ENCODE measurements at places on chromosomes 1 and 21. TPM values are rescaled to one million over a fixed set of nuclear protein-coding genes. Genes with fewer than 3 reads are reported as not detected.

- no peak for DNase-seq
Observed at GRCh38 chr1:116762781-116763115, 8.5 kb downstream of the CD2 start.

- no peak for DNase-seq
Observed at GRCh38 chr21:43930074-43930847, 65.2 kb downstream of the AGPAT3 start.

DNA sequence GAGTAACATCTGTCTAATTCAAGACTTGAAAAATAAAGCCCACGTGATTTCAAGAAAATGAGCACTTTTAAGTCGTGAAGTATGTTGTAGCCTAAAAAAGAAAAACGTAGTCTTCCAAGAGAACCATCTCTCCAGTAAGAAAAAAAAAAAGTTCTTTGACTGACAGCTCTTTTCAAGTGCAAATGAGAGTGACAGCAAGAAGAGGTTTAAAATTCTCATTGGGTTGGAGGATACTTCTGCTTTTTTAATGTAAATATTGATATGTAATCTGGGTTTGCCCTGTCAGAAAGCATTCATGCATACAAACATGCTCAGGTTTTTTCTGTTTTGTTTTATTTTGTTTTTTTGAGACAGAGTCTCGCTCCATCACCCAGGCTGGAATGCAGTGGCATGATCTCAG lies 32.3 kb upstream of the PRDM2 start:
- DNase-seq, result no peak

GRCh38 chr21:37458669-37459276 lies 92.2 kb downstream of the DYRK1A start:
- no peak for DNase-seq

- no peak for DNase-seq
Observed at GRCh38 chr1:206713910-206714312, 29.2 kb downstream of the MAPKAPK2 start.

DNA sequence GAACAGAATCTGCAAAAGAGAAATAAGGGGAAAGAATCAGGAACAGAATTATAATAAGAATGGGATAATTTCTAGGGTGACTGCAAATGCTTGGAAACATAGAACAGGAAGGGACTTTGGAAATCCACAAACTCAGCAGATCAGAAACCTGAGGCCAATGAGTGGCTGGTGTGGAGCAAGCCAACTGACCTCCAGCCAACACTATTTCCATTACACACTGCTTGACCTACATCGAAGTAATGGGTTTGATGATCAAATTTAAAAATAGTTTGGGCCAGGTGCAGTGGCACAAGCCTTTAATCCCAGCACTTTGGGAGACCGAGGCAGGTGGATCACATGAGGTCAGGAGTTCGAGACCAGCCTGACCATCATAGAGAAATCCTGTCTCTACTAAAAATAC lies 284.9 kb downstream of the GRIK1 start:
- no peak for DNase-seq

- DNase-seq, result no peak
Observed at GRCh38 chr1:68889471-68889870, 392.6 kb upstream of the DEPDC1 start.

- DNase-seq, result no peak
Observed at GRCh38 chr1:54309631-54310366, 96.4 kb downstream of the SSBP3 start.

- no peak for DNase-seq
Observed at GRCh38 chr21:38780879-38781278, 24.9 kb upstream of the ETS2 start.

DNA sequence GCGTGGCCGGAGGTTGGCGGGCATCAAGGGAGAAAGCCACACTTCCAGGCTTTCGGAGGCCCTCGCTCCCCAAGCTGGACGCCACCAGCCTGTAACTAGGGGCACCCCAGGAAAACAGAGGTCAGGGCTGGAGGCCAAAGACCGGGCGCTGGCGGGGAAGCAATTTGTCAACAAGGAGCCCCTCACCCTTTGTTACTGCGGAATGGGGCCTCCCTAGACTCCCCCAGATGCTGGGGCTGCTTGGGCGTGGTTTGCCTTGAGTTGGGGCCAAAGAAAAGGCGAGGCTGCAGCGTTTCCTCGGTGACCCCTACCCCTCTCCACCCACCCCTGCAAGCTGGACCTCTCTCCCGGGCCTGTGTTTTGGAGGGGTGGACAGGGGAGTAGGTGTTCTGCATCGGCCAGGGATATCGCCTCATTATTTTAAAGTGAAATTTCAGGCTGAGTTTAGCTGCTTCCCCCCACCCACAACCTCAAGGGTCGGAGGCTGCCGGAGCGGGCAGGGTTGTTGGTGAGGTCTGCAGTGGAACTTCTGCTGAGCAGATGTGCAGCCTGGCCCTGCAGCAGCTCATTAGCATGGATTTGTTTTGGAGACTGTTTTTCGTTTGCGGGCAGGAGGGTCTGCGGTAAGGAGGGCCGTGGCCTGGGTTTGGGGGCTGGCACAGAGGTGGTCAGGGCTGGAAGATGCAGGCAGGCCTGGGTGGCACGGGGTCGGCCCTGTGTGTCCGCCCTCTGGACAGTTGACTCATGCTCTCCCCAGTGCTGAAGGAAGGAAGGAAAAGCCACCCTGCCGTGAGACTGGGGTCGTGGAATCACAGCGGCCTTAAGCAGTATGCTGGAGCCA lies 1.5 kb downstream of the NBL1 start:
- peak; percentile 52 for DNase-seq

GRCh38 chr1:238916828-238917227 lies 469.5 kb upstream of the CHRM3 start:
- no peak for DNase-seq

DNA sequence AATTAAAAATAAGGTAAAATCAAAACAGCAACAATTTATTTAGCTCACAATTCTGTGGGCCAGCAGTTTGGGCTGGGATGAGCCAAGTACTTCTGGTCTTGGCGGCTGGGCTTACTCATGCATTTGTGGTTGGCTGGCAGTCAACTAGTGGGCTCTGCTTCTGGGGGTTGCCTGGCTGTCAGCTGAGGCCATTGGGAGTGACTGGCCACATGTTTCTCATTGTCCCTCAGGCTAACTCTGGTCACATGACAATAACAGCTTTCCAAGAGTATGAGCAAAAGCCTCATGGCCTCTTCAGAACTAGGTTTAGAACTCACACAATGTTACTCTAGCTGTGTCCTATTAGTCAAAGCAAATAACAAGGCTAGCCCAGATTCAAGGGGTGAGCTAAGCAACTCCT lies 15.6 kb upstream of the CHIA start:
- no peak for DNase-seq

DNA sequence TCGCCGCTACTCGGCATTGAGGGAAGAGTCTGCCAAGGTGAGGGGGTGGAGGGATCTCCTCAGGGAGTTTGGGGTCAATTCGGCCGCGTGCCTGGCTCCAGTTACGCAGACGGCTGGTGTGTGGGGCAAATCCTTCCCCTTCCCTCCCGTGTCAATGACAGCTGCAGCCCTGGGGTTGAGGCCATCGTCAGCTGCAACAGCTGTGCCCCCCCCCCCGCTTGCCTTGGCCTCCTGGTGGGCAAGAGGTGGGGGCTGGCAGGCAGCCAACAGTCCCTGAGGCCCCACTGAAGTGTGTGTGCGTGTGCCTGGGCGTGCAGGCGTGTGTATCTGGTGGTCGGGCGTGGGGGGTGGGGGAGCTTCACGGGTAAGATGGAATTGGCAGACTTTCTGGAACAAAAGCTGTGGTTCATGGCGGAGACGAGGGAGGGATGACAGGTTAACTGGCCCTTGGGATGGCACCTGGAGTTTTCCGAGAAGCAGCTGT lies 25.6 kb downstream of the PPFIA4 start:
- DNase-seq, result no peak

DNA sequence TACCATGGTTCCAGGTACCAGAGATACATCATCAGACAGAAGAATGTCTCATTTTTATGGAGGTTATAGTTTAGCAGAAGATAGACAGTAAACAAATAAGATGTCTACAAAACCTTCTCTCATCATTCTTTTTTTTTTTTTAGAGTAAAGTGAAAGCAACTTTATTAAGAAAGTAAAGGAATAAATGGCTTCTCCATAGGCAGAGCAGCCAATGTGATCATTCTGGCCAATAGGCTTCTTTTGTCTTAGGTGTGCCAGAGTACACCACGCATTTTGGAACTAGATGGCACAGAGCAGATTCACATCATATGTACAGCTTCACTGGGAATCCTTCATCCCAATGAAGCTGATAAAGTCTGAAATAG lies 428.2 kb downstream of the SMYD3 start:
- DNase-seq, result no peak

DNA sequence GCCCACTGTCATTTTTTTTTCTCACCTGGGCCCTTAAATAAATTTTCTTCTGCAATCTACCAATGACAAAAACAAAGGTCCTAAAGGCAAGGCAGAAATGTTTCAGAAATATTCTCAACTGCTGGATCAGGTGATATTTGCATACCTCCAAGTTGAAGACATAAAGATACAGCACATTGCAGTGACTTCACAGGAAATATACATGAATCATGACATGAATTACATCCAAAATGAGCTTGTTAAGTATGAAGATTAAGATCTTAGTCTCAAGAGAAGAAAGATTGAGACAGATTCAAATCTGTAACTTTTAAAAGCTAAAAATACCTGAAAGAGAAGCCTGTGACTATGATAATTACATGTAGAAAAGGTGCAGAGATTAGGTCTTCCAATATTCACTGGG lies 207.8 kb downstream of the SIPA1L2 start:
- no peak for DNase-seq

- peak; percentile 63 for DNase-seq
Observed at GRCh38 chr1:226644541-226645176, 94.4 kb downstream of the ITPKB start.

- no peak for DNase-seq
Observed at GRCh38 chr1:9870572-9870971, 39.5 kb downstream of the CTNNBIP1 start.

DNA sequence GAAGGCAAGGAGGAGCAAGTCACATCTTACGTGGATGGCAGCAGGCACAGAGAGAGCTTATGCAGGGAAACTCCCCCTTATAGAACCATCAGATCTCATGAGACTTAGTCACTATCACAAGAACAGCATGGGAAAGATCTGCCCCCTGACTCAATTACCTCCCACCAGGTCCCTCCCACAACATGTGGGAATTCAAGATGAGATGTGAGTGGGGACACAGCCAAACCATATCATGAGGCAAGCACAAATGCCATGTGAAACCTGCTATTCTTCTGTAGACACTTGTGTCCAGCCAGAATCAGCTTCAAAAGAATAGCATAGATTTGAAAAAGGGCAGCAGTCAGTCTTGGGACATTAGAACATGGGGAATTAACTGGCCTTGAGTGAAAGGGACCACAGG lies 32.2 kb upstream of the UBE2U start:
- DNase-seq, result no peak

DNA sequence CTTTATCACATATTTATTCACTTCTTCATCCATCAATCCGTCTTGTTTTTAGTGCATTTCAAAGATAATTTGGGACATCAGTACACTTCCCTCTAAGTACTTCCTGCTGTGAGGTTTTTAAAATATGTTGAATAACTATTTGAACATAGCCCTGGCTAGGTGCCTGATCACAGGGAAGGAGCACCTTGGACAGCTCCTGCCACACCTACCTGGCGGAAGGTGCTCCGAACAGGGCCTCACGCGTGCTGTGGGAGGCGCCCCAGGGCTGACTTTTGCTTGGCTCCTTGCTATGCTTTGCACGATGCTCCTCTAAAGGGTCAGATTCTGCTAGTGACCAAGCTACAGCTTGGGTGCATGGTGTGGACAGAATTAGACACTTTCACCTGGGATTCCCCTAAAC lies 4.9 kb upstream of the ATXN7L2 start:
- DNase-seq, result no peak

GRCh38 chr1:114718661-114719423 lies 2.3 kb upstream of the NRAS start:
- DNase-seq, result no peak

- no peak for DNase-seq
Observed at GRCh38 chr1:22450351-22451021, 1.2 kb upstream of the ZBTB40 start.

DNA sequence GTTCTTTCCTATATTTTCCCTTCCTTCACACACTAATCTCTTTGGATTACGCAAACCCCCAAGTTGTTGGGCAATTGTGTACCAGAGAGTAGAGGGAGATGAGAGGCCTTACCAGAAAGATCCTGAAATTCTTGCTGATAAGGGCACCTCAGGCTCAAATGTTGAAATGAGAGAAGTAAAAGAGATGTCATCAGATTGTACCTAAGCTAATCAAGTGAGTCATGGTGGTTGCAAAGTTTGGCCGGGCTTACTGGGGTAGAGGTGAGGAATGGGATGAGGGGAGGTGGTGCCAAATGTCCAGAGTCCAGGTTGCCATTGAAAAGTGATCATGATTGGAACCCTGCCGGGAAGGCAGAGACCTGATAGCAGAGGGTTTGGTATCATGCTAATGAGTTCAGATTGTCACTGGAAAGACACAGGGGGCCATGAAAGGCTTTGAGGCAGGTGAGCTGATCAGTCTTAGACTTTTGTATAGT lies 43.1 kb downstream of the OPTC start:
- DNase-seq, result no peak

DNA sequence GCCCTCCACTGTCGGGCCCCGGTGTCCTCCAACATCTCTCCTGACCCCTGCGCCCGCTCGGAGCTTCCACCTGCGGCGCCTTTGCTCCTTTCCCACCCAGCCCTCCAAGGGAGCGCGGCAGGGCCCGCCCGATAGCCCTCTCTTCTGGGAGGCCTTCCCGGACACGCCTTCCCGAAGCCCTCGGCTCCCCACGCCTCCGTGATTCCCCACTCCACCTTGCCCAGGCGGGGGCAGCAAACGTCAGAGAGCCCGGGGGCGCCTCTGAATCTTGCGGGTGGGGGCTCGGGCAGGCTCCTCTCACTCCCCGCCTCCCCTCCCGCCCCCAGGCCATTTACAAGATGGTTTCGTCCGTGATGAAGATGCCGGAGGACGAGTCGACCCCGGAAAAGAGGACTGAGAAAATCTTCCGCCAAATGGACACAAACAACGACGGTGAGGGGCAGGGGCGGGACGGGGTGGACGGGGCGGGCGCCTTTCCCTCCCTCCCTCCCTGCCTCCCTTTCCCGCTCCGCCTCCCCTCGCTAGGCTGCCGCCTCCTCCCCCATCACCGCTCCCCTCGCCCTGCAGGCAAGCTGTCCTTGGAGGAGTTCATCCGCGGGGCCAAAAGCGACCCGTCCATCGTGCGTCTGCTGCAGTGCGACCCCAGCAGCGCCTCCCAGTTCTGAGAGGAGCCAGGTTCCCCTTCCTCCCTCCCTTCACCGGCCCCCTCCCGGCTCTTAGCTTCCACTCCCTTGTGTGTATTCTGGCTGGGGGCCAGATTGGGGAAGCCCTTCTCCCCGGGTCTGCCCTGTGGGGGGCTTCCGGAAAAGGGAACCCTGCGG lies 7.1 kb downstream of the HPCA start:
- peak; percentile 54 for DNase-seq

KRTAP11-1 gene
- total RNA-seq, result not detected

TRABD2B gene
- total RNA-seq, result 10.6 TPM

RORC gene
- total RNA-seq, result not detected

TMEM201 gene
- total RNA-seq, result 9.4 TPM

TEDDM1 gene
- total RNA-seq, result not detected

IL20 gene
- total RNA-seq, result not detected

C1orf210 gene
- not detected for total RNA-seq

KCNK1 gene
- 7.0 TPM for total RNA-seq

PLPPR4 gene
- total RNA-seq, result 3.8 TPM

RAB42 gene
- total RNA-seq, result 2.0 TPM

FAM72C gene
- total RNA-seq, result not detected

All from aorta (tissue), 5 donors.